ENCODE measurements at places on chromosomes 12 and 14. TPM values are rescaled to one million over a fixed set of nuclear protein-coding genes. Genes with fewer than 3 reads are reported as not detected.

DNA sequence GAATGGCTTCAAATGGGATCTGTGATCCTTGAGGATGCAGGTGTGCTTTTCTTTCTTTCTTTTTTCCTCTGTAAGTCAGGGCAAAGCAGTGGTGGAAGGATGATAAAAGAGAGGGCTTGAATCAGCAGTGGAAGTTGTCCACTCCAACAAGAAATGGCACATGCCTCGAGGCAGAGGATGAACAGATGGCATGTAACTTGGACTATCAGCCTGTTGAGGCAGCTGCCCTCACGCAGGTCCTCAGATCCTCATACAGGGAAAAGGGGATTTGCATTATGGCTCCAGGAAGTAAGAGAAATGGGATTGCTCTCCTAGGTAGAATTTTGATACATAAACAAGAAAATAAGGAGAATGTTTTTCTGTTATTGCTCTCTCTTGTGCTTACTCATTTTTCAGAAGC is 368.0 kb downstream of the FUT8 start:
- DNase-seq = no peak

TDRD9 gene
- total RNA-seq = 0.60 TPM

TCTN2 gene
- 4.7 TPM for total RNA-seq

DNA sequence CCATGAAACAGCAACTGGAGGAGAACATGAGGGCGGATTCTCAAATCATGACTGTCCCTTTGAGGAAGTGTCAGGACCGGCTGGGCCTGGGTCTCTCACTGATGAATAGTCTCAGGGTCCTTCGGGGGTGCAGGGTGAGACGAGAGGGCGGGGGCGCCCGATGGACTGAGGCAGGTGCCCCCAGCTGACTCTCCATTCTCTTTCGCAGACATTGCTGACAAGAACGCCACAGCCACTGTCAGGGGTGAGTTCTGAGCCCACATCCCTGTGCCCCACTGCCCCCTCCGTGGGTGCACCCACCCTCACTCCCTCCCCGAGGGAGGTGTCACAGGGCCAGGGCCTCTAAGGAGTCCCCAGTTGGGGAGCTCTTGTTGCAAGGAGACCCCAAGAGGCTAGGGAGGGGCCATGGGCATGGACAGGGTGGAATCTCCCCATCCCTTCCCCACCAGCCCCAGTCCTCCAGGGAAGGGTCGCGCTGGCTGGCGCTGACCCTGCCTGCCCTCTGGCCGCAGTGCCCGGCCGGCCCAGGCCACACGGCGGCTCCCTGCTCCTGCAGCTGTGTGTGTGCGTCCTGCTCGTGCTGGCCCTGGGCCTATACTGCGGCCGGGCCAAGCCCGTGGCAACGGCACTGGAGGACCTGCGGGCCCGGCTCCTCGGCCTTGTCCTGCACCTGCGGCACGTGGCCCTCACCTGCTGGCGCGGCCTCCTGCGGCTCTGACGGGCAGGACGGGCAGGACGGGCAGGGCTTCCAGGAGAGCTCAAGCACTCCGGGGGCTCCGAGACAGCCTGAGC is 8.7 kb downstream of the C14orf180 start:
- DNase-seq = no peak

GRCh38 chr12:64889434-64890216 is 65.2 kb downstream of the TBC1D30 start:
- no peak for DNase-seq

DNA sequence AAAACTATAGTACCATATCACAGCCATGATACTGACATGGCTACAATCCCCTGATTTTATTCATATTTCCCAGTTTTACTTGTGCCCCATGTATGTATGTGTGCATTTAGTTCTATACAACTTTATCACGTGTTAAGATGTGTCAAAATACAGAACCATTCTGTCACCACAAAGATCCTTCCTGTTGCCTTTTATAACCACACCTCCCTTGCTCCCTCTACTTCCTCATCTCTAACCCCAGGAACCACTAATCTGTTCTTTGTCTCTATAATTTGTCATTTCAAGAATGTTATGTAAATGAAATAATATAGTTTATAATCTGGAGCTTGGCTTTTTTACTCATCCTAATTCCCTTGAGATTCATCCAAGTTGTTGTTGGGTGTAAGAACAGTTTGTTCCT is 358.4 kb downstream of the DPF3 start:
- DNase-seq = peak; percentile 35

KRT8 gene
- total RNA-seq = 0.57 TPM

DNA sequence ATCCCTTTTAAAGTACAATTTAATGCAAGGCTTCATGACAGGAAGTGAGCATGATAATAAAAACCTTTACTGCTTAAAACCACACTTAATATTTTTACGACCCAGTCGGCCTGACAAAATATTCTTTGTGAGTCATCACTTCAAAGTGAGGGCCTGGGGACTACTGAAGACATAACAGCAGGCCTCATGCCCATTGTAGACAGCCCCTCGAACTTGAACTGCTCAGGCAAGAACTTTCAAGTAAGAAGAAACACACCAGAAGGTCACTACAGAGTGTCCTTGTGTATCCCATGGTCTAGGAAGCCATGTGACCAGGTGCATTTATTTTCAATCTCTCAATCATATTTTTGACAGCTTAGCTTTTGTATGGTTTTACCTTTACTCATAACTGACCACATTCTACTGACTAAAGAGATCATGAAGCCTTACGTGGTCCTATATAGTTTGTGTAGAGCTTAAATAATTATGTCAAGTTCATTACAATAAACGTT is 61.4 kb upstream of the MANSC4 start:
- no peak for DNase-seq

DNA sequence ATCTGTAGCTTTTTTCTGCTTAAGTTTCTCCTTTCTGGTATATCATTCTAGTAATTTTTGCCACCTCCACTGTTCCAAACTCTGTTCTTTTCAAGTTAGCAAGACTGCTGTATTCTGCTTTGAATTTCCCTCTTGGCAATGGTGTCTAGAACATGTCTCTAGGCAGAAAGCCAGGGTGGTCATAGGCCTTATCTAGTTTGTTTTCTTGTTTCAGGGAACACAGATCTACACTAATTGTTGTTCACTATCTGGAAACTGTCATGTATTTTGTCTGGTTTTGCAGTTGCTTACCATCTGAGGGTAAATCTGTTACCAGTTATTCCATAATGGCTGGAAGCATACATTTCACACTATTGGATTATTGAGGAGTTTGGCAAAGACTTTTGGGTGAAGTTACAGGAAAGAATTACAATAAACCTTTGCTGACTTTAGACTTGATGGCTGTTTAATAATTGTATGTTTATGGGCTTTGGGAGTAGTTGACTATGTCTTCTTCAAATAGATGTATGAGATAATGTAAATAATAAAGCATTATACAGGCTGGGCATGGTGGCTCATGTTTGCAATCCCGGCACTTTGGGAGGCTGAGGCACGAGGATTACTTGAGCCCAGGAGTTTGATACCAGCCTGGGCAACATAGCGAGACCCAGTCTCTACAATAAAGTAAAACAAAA is 41.4 kb downstream of the FUT8 start:
- DNase-seq = no peak

DNA sequence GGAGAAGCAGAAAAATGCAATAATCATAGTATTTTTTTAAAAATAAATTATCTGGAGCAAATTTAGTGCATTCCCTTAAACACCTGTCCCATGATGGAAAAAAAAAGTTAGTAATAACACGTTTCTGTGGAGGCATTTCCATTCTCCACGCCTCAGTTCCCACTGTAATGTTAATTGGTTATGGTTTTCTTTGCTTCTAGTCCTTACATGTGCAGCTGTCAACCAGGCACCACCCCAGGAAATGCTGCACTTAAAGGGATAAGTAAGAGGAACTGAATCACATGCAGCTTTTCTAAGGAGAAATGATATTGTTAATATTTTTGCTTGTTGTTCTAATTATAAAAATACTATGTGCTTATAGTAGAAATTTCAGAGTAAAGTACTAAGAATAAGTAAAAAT is 240.3 kb downstream of the ZFP36L1 start:
- DNase-seq = no peak

MIP gene
- not detected for total RNA-seq

KLHDC1 gene
- 2.5 TPM for total RNA-seq

DNA sequence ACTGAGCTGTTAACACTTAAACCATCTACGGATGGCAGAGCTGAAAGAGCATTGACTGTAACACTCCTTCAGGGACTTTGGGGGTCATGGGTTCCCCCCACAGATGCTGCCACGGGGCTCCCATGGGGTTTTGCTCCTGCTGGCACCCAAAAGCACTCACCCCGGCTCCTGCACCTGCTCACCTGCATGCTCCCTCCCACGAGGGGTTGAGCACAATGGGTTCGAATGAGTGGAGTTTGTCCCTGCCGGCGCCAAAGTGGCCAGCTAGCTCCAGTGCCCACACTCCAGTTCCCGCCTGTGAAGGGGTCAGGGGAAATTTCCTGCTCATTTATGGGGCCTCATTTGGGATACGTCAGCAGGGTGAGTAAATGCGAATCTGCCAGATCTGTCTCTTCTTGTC is 40.7 kb downstream of the TNFAIP2 start:
- DNase-seq = no peak

DNA sequence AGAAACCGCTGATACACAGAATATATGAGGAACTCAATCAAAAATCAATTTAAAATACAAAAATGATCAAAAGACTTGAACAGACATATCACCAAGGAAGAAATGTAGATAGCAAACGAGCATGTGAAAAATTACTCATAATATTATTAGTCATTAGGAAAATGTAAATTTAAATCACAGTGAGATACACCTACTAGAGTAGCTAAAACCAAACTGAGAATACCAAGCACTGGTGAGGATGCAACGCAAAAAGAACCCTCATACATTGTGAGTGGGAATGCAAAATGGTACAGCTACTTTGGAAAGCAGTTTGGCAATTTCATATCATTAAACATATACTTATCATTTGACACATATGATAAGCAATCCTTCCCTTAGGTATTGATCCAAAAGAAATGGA is 101.1 kb upstream of the ST8SIA1 start:
- DNase-seq = no peak

DNA sequence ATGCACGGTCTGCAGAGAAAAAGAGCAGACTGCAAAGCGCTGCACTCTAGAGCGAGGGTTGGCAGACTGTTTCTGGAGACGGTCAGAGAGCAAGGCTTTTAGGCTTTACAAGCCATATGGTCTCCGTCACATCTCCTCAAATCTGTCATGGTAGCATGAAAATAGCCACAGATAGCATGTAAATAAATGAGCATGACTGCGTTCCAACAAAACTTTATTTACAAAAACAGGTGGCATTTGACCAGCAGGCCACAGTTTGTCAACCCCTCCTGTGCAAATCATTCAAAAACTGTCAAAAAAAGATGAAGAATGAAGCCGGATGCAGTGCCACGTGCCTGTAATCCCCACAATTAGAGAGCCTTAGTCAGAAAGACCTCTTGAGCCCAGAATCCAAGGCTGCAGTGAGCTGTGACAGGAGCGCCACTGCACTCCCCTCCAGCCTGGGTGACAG is 18.9 kb downstream of the SYNE3 start:
- no peak for DNase-seq

SLC5A8 gene
- not detected for total RNA-seq

SRRM4 gene
- not detected for total RNA-seq

DNA sequence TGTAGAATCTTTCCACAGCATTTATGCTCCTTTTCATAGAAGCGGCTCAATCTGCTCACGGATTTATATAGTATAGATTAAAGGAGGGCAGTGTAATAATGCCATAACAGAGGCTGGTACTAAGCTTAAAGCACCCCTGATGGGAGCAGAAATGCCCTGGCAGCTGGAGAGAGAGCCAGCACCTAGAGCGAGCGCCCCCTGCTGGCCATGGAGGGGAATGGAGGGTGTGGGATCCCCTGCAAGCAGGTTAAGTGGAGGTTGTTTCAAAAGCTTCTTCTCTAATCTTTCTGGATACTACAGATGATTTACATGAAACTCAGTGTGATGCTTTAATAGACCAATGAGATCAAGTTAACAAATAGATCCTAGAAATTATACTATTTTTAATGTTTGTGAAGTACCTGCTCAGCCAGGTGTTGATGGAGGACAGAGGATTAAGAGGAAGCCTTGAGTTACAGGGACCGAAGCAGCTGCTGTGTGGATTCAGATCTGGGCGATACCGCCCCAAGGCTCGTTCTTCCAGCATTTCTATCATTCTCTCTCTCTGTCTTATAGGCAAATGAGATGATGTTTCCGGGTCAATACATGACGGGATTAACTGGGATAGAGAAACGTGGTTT is 1519.3 kb upstream of the TMEM132C start:
- DNase-seq = peak; percentile 56

ITGB7 gene
- 702 TPM for total RNA-seq

DIO2 gene
- total RNA-seq = not detected

DNA sequence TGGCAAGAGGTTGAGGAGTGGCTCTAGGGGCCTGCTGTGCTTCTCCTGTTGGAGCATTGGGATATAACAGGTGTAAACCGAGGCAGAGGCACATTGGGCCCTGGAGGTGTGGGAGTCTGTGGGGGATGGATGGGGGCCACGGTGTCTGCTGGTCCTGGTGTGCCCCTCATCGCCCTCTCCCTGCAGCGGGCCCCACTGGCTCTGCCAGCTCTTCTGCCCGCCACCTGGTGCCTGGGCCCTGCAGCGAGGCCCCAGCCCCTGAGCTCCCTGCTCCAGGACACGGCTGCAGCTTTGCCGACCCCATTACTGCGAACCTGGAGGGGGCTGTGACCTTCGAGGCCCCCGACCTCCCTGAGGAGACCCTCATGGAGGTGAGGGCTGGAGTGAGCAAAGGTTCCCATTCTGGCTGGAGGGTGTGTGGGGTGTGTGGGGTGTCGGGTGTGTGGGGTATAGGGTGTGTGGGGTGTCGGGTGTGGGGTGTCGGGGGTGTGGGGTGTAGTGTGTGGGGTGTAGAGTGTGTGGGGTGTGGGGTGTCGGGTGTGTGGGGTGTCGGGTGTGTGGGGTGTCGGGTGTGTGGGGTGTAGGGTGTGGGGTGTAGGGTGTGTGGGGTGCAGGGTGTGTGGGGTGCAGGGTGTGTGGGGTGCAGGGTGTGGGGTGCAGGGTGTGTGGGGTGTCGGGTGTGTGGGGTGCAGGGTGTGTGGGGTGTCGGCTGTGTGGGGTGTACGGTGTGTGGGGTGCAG is 10.6 kb upstream of the PUS1 start:
- DNase-seq = no peak

DNA sequence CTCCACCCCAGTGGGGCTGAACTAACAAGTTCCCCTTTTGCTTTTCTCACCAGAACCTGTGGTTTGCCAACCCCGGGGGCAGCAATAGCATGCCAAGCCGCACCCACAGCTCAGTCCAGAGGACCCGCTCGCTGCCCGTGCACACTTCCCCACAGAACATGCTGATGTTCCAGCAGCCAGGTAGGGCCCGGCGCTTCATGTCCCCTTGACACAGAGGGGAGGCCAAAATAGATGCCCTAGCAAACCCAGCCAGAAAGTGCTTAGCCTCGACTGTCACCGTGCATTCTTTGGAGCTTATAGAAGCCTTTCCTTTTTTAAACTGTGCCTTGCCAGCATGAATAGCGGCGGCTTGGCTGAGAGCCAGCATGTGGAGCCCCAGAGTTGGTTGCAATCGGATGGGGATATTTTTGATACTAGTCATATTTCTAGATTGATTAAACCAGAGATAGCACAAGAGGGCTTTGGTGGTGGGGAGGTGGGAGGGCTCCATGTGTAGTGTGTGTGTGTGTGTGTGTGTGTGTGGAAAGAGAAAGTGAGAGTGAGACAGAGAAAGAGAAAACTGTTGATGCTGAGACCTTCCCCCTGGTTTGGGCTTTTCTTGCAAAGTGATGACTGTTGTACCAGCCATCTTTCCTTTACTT is 126.1 kb downstream of the GCH1 start:
- DNase-seq = peak; percentile 62
